ENCODE measurements at places on chromosomes 5 and 9. TPM values are rescaled to one million over a fixed set of nuclear protein-coding genes. Genes with fewer than 3 reads are reported as not detected.

GRCh38 chr9:109986521-109986991 lies 206.6 kb downstream of the PALM2AKAP2 start:
- H3K36me3 ChIP-seq, result no peaks in the 10 kb centered on the region
- no peak overlapping the region for H3K4me3 ChIP-seq
- DNase-seq, result peak; percentile 99
- H3K4me1 ChIP-seq, result peaks cover 11% of the 10 kb centered on the region
- H3K27me3 ChIP-seq, result no peaks in the 10 kb centered on the region

The SIT1 gene
- total RNA-seq, result not detected

DNA sequence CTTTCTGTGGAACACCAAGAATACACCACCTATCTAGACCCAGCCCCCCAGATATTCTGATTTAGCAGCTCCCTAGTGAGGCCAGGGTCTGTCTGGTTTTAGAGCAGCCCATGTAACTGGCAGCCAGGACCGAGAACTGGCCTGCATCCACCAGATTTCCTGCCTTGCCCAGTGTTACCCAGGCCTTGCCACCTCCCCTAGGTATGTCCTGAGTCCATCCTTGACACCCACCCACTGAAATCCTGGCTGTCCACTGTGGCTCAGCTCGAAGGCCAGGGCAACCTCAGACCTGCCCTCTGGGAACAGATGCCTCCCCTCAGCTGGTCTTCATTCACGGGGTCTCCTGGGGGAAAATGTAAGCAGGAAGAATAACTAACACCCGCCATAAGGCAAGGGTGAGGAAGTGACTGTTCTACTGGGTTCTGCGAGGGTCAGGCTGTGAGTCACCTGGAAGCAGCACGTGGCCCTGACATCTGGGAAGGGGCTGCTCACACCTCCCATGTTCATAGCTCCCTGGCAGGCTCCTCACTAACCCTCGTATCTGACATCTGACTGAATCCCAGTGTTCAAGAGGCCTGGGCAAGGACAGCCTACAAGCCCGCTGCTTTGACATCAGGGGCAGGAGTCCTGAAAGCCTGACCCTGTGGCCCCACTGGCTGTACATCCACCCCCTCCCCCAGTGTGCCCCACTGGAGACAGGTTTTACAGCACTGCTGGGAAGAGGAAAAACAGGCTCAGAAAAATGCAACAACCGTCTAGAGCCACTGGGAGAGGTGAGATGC lies 72.7 kb downstream of the SEMA4D start:
- no peak overlapping the region for H3K4me3 ChIP-seq
- H3K4me1 ChIP-seq, result no peaks in the 10 kb centered on the region
- H3K36me3 ChIP-seq, result no peaks in the 10 kb centered on the region
- H3K27ac ChIP-seq, result no peak overlapping the region

GRCh38 chr9:120348951-120349429 lies 231.0 kb downstream of the CDK5RAP2 start:
- DNase-seq, result peak; percentile 52
- no peaks in the 10 kb centered on the region for H3K27me3 ChIP-seq
- no peak overlapping the region for H3K27ac ChIP-seq
- H3K4me1 ChIP-seq, result peaks cover 2% of the 10 kb centered on the region
- H3K36me3 ChIP-seq, result no peaks in the 10 kb centered on the region

The ERMP1 gene
- 25.4 TPM for total RNA-seq

- no peaks in the 10 kb centered on the region for H3K4me1 ChIP-seq
- no peak overlapping the region for H3K27ac ChIP-seq
- peaks cover 6% of the 10 kb centered on the region for H3K36me3 ChIP-seq
- DNase-seq, result no peak
- H3K27me3 ChIP-seq, result no peaks in the 10 kb centered on the region
Observed at GRCh38 chr5:154885439-154885838, 27.0 kb downstream of the CNOT8 start.

DNA sequence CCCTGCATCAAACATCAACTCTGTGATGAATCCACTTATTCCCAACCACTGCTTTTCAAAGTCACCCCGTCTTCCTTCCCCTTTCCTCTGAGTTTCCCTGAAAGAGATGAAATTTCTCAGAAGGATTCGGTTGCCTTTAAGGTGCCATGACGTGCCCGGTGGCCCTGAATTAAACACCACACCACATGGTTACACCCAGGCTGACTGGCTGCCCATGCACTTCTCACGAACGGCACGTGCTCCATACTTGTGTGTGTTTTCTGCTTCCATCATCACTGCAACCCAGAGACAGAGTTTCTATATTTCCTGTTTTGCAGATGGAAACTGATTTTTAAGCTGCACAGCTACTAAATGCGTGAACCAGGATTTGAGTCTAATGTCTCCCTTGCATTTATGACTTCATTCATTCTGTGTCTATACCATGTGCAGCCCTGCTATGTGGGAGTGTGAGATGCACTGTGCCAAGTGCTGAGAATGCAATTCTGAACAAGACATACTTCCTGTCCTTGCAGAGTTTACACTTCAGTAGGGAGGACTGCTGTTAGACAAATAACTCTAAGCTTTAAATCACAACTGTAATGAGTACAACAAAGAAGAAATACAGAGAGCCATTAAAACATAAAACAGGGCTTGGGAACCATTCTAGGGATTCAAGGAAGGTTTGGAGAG lies 162.9 kb downstream of the NXNL2 start:
- no peak overlapping the region for H3K4me3 ChIP-seq
- H3K27me3 ChIP-seq, result no peaks in the 10 kb centered on the region
- H3K36me3 ChIP-seq, result no peaks in the 10 kb centered on the region
- H3K27ac ChIP-seq, result no peak overlapping the region

The PRR16 gene
- 7.3 TPM for total RNA-seq

The CXXC5 gene
- 29.0 TPM for total RNA-seq

- H3K4me1 ChIP-seq, result no peaks in the 10 kb centered on the region
- no peak overlapping the region for H3K4me3 ChIP-seq
- no peaks in the 10 kb centered on the region for H3K36me3 ChIP-seq
- H3K27ac ChIP-seq, result no peak overlapping the region
Observed at GRCh38 chr9:135216791-135217441, 129.4 kb downstream of the OLFM1 start.

DNA sequence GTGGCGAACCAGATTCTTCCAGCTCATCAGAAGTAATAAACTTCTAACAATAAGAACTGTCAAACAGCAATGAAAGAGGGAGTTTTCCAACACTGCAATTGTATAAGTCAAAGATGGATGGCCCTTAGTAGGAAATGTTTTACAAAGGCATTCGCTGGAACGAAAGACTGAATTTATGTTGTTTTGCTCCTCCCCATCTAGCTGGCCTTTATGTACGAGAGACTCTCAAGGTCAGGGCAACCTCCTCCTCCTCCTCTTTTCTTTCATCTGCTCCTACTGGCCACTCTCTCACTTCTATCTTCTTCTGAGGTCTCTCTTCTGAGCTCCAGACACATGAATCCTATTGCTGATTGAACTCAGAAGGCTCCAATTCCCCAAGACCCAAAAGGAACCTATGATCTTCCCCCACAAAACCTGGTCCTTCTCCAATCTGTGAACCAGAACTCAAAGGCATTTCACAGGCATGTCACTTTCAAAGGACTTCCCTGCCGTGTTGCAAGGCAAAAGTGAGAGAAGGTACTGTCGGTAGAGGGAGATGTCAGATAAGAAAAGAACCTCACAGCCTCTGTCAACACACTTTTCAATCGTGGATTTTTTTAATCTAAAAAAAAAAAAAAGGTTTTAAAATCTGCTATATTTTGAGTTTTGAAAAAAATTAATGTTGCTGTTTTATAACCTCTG lies 28.5 kb upstream of the PUM3 start:
- H3K36me3 ChIP-seq, result no peaks in the 10 kb centered on the region
- H3K27me3 ChIP-seq, result no peaks in the 10 kb centered on the region
- no peak overlapping the region for H3K4me3 ChIP-seq
- DNase-seq, result peak; percentile 24
- no peak overlapping the region for H3K27ac ChIP-seq
- H3K4me1 ChIP-seq, result no peaks in the 10 kb centered on the region

- H3K4me3 ChIP-seq, result no peak overlapping the region
- DNase-seq, result no peak
- no peaks in the 10 kb centered on the region for H3K4me1 ChIP-seq
Observed at GRCh38 chr5:136123236-136123768, 9.3 kb upstream of the SMAD5 start.

The ORM2 gene
- total RNA-seq, result not detected

DNA sequence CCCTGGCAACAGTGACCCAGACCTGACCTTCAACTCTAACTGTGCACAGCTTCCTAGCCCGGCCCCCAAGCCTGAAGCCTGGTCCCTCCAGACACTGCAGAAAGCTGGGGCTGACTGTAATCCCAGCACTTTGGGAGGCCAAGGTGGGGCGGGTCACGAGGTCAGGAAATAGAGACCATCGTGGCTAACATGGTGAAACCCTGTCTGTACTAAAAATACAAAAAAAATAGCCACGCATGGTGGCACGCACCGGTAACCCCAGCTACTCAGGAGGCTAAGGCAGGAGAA lies 35.9 kb downstream of the ADAMTS2 start:
- H3K27ac ChIP-seq, result no peak overlapping the region
- no peak for DNase-seq
- no peak overlapping the region for H3K4me3 ChIP-seq
- no peaks in the 10 kb centered on the region for H3K36me3 ChIP-seq
- H3K27me3 ChIP-seq, result no peaks in the 10 kb centered on the region

- H3K27me3 ChIP-seq, result no peaks in the 10 kb centered on the region
- no peaks in the 10 kb centered on the region for H3K4me1 ChIP-seq
- no peak overlapping the region for H3K27ac ChIP-seq
Observed at GRCh38 chr5:1208743-1209488, 7.5 kb downstream of the SLC6A19 start.

DNA sequence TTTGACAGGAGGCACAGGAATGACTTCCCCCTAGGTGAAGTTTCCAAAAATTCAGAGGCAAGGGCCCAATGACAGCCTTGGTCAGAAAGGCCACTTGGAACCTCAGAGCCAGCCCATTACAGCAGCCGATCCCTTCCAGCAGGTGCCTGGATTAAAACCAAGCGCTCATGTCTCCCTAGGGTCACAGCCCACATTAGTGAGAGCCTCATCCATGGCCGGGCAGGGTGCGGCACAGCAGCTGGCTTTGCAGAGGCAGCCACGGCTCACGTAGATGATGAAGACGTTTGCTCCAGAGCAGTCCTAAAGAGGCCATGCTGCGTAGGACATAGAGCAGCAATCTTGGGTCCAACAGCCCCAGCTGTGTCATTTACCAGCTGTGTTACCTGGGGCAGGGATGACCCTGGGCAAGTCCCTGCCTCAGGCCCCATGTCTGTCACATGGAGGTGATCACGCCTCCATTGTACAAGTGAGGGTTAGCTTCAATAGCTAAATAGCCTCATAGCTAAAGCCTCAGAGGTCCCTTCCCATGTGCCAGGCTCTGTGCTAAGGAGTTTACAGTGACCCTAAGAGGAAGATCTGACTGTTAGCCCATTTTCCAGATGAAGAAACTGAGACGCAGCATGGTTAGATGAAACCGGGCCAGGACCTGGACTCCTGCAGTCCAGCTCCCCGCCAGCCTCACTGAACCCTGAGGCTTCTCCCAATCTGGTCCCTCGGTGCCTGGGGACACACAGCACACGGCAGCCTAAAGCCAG lies 39.2 kb downstream of the NEK6 start:
- no peak overlapping the region for H3K4me3 ChIP-seq
- peak overlapping the region; percentile 63 for H3K27ac ChIP-seq
- H3K36me3 ChIP-seq, result peaks cover 15% of the 10 kb centered on the region
- no peaks in the 10 kb centered on the region for H3K27me3 ChIP-seq
- H3K4me1 ChIP-seq, result peaks cover 58% of the 10 kb centered on the region

DNA sequence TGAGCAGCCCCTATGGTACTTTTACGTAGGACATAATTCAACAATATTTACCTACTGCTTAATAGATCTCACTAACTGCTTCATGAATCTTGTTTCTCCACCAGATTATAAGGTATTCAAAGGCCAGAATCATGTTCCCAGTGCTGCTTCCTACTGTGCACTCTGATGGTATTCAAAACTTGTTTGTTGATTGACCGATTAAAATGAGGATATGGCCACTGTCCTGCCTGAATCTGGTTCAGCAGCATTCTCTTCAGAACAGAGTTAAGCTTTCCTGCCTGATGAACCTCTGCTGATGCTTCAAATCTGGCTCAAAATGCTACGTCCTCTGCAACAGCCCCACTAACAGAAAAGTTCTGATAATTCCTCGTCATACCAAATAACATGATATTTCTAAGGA lies 150.7 kb upstream of the ZNF462 start:
- no peaks in the 10 kb centered on the region for H3K36me3 ChIP-seq
- H3K27me3 ChIP-seq, result no peaks in the 10 kb centered on the region
- DNase-seq, result no peak
- H3K4me1 ChIP-seq, result peaks cover 1% of the 10 kb centered on the region

The ENTPD8 gene
- total RNA-seq, result under 0.01 TPM

GRCh38 chr5:134029156-134029555 lies 24.4 kb upstream of the VDAC1 start:
- peaks cover 22% of the 10 kb centered on the region for H3K27me3 ChIP-seq
- peak; percentile 96 for DNase-seq
- H3K27ac ChIP-seq, result peak overlapping the region; percentile 35
- H3K36me3 ChIP-seq, result no peaks in the 10 kb centered on the region

- peak; percentile 88 for DNase-seq
- no peaks in the 10 kb centered on the region for H3K4me1 ChIP-seq
- no peak overlapping the region for H3K27ac ChIP-seq
- no peaks in the 10 kb centered on the region for H3K36me3 ChIP-seq
- H3K4me3 ChIP-seq, result no peak overlapping the region
- no peaks in the 10 kb centered on the region for H3K27me3 ChIP-seq
Observed at GRCh38 chr5:139262742-139263445, 30.6 kb upstream of the MATR3 start.

The LCN15 gene
- total RNA-seq, result not detected

DNA sequence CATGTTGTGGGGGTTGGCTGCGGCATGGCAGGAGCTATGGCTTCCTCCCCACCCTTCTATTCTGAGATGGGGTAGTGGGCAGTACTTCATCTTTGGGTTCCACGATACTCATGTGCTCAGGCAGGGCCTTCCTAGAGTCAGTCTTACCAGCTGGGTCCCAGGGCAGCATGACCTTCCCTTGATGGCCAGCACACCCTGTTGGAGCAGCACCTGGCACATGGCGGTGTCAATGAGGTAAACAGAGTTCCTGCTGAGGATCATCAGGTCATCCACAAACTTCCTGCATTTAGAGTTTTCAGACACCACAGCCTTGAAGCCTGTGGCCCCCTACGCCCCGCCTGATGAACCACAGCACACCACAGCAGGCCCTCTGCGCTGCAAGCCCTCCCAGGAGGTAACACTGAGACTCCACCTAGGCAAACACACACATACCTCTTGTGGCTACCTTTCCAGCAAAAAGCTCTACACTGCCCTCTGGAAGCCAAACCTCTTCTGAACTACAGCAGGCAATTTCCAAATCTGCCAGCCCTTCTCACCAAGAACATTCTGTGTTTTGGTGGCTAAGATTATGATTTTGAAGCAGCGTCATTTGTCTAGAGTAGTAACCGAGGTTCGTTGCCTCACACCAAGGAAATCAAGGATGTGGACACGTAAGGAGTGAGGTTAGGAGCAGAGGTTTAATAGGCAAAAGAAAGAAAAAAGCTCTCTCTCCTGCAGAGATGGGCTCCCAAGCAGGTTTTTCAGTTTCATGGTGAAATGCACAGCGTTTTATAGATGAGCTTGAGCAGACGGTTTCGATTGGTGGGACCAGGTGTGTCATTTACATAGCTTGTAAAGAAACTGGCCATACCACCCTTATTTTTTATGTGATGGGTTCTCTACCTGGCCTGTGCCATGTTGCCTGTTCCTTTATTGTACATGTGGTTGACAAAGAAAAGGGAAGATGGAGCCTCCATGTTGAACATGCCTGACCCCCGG lies 20.3 kb upstream of the TMEM174 start:
- no peak overlapping the region for H3K27ac ChIP-seq
- peaks cover 14% of the 10 kb centered on the region for H3K27me3 ChIP-seq
- no peaks in the 10 kb centered on the region for H3K4me1 ChIP-seq
- no peak overlapping the region for H3K4me3 ChIP-seq
- H3K36me3 ChIP-seq, result no peaks in the 10 kb centered on the region
- no peak for DNase-seq

Data from fibroblast of lung (primary cell).